ENCODE measurements at places on chromosomes 2 and 18.

- DNase-seq, result no peak
These were observed 39.1 kb downstream of the PLEK start for GRCh38 chr2:68404164-68404563.

DNA sequence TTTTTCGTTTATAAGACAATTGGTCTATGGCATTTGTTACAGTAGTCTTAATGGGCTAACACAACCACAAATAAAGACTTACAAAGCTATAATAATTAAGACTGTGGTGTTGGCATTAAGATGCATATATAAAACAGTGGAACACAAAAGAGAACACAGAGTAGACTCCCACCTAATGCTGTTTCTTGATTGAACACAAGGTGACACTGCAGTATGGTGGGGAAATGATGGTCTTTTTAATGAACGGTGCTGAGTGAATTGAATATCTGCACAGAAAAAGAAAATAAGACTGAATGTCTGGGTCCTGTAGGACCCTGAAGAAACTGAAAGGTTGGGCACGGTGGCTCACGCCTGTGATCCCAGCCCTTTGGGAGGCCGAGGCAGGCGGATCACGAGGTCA is 1136.6 kb upstream of the NXPH2 start:
- DNase-seq, result no peak

DNA sequence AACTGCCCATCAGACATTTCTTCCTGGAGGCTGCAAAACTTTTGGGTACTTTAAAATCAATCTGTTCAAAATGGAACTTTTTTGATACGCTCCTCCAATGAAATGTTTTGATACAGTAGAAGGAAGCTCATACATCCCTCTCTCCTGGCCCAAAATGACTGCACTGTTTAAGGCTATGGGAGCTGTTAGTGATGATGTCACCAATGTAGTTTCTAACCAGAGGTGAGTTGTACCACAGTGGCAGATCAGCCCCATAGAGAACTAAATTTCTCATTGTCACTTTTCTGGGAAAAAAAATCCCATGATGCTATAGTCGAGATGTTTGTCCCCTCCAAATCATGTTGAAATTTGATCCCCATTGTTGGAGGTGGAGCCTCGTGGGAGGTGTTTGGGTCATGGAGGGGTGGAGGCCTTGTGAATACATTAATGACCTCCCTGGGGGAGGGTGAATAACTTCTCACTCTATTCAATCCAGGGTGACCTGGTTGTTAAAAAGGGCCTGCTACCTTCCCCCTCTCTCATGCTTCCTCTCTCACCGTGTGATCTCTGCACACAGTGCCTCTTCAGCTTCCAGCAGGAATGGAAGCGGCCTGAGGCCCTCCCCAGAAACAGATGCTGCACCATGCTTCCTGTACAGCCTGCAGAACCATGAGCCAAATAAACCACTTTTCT is 117.4 kb upstream of the NPAS2 start:
- DNase-seq, result no peak

DNA sequence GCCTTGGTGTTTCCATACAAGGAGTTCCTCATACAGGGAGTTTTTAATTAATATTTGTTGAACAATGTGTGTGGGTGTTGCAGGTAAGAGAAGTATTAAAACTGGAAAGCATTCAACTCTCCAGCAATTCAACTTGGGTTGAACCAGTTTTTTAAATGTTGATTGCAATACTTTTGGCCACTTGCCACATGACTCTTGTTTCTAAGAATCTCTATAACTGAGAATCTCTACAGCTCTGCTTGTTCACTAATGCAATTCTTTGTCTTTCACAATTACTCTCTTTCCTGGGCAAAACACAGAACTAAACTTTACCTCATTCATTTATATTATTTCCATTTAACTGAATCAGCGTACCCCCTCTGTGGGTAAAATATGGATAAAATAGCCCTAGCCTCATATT is 429.4 kb downstream of the ARHGAP15 start:
- DNase-seq, result no peak

GRCh38 chr2:29113891-29114321 is 1.3 kb upstream of the CLIP4 start:
- DNase-seq, result peak; percentile 87

Data from KBM-7 (cell line).